ENCODE measurements at places on chromosomes 2 and 18.

DNA sequence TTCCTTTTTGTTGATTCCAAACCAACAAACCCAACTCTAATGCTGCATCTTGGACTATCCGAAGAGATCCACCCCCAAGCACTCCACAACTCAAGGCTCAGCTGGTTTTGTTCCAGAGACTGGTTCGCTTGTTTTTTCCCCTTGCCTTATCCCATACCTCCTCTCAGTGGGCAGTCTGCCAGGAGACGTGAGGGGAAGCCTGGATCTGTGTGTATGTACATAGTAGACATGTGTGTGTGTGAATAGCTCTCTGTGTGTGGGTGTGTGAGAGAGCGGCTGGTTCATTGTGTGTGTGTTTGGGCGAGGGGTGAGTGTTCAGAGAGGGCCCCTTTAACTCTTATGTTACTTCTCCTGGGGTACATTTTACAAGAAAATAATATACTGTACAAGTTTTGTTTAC, 94.4 kb downstream of the NRP2 start:
- no peak for DNase-seq

DNA sequence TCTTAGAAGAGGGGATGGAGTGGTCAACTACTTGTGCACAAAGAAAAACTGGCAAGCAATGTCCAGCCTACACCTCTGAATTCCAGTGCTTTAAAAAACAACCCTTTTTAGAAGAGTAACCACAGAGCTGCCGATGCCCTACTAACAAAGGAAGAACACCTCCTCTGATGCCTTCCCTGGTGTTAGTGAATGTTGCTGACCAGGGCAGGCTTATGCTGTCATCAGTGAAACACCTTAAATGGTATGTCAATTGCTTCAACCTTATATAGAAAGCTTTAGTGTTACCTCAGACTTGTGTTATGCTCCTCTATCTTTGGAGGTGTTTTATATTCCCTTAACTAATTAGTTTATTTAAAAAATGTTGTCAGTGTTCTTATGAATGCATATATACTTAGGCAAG, 79.7 kb upstream of the FZD5 start:
- DNase-seq = no peak

DNA sequence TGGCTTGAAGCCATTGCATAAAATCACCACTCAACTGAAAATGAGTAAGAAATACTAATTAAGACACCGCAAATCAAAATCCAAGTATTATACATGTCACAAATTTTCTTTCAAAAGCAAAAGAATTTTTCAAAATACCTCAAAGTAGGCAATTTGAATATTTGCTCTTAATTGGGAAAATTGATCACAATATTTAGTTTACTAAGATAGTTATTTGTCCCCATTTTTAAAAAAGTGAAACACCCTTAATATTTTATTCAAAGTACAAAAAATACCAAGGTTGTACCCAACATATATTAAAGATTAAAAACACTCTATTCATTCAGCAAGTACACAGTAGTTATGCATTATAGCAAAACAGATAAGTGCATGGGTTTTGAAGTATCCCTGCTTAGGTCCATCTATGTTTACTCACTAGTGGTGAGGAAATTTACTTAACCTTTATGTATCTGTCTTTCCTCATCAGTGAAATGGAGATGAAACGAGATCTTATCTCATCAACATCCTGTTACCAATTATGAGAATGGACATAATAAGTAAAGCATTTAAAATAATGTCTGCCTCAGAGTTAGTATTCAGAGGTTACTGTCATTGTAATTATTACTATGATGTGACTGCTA, 35.1 kb downstream of the VPS54 start:
- no peak for DNase-seq

DNA sequence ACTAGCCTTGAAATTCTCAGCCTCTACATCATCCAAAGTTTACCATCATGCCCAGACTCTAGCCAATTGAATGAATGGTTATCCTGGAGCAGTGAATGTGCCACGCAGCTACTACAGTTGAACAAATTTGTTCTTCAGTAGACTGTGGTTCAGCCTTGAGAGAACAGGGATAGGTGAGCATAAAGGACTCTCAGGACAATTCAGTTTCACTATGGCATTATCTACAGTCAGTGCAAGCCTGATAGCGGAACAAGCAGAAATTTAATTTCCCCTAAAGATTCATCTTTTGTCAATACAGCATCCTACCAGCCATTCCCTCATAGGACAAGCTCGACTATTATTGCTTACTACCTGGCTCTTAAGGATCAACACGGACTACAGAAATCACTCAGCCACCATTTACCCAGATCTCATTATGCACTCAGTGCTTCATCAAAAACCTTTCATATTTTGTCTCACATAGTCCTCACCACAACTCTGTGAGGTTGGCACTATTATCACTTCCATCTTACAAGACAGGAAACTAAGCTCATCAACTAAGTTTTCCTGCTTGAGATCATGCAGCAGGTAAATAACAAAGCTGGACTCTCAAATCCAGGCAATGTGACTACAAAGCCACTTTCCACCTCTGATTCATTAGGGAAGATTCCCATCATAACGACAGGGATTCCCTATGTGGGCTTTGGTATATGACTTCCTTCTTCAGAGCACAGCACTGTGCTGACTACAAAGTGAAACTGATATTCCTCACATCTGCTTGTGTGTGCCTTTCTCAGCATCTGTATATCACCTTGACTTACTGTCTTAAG, 181.5 kb upstream of the ACVR2A start:
- no peak for DNase-seq

DNA sequence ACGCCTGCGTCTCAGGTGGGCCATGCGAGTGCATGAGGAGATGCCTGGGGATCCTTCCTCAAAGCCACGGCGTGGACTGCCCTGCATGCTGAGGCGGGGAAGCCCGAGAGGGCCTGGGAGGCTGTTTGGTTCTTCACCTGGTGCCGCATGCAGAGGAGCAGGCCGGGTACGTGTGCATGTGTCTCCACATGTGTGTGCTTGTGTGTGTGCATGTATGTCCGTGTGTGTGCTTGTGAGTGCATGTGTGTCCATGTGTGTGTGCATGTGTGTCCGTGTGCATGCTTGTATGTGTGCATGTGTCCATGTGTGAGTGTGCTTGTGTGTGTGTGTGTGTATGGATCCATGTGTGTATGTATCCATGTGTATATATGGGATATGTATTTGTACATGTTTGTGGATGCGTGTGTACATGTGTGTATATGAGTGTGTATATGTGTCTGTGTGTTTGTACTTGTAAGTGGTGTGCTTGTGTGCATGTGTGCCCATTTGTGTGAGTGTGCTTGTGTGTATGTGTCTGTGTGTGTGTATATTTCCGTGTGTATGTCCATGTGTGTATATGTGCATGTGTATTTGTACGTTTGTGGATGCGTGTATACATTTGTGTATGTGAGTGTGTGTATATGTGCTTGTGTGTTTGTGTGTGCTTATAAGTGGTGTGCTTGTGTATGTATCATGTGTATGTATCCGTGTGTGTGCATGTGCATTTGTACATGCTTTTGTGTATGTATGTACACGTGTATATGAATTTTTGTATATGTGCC, 79.0 kb downstream of the PTGR3 start:
- DNase-seq = no peak

DNA sequence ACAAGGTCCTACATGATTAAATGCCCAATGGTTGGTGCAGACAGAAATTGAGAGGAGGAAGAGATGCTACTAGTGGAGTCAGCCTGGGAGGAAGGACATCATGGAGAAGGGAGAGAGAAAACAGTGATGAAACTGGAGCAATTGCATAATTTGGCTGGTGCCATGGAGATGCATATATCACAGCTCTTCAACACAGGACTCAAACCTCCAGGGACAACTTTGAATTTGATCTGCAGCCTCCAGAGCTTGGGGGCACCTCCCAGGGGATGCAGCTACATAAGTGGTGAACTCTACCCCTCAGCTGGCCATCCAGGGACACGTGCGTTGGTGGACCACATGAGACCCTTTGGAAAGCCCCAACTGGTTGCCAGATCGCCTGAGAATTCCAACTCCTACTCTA, 80.4 kb downstream of the CTAGE1 start:
- DNase-seq = no peak

- DNase-seq = peak; percentile 27
Observed at GRCh38 chr2:209577376-209578357, 153.8 kb downstream of the MAP2 start.

DNA sequence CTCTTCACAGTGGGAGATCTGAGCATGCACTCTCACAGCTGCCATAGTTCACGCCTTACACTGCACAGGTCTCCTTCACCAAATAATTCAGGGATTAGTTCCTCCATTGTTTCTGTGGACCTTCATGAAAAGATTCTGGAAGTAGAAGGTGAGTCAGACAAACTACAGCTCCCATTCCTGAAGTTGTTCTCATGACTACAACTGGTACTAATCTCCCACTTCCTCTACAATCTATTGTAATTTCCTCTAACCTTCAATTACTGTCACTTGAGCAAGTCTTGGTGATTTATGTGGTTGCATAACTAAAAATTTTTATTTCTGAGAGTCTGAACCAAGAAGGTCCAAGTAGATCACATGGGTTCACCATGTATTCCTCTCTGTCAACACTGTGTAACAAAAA, 128.7 kb downstream of the XIRP2 start:
- no peak for DNase-seq

GRCh38 chr2:60719331-60719730, 36.7 kb upstream of the PAPOLG start:
- no peak for DNase-seq

DNA sequence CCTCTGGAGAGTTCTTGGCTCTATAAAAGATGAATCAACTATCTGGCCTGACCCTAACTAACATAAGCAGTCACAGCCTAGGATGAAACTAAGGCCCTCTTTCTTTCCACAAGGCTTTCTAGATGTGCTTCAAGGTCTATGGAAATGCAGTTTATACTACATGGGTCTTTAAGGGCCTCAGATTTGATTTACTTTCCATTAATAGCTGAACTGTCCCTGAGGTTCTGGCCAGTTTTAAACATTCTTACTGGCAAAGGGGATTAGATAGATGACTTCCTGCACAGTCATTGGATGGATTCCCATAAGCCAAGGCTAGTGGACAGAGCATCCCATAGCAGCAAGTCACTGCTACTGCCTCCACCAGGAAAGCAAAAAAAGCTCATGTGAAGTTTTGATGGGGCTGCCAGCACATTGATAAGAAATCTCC, 38.1 kb upstream of the LCLAT1 start:
- peak; percentile 72 for DNase-seq

DNA sequence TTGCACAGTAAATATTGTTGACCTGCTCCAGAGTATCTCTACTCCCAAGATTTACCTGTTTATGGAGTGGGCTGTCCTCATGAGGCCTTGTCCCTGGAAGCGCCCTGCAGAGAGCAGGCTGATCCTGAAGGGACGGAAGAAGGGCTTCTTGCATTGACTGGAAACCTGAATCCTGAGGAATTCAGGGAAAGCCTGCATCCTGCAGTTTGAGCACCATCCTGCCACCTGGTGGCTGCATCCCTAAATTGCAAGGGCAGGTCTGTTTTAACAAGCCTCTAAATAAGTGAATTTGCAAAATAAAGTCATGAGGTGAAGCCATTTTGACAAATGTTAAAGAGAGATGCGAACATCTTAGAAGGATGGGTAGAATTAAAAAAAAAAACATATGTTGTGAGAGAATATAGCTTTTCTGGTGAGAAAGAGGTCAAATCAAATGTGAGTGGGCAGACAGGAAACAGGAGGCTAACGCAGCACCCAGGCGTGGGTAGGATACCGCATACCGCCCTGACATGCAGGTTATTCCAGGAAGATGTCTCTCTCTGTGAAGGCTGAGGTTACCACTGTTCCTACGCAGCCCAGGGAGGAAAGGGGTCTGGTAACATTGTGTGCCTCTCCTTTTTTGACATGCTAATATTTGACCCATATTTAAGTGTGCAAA, 754.9 kb downstream of the RNF144A start:
- peak; percentile 44 for DNase-seq

- no peak for DNase-seq
Observed at GRCh38 chr2:23453836-23454460, 69.0 kb downstream of the KLHL29 start.

- no peak for DNase-seq
Observed at GRCh38 chr2:27925766-27926472, 35.4 kb downstream of the BABAM2 start.

DNA sequence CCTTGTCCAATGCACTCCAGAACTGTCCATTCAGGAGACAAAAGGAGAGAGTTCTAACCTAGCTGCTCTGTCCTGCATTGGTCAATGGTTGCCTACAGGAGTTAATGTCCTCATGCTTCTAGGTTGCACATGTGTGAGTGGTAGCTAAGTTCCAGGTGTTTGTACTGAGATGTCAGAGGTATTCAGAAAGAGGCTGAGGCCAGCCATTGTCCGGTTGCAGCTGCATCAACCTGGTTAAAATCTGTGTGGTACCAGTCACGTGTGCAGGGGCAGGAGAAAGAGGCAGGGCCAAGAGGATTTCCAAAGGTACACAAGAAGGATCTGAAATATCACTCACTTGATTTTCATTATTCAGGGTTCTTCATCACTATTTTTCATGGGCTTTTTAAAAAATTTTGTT, 70.8 kb downstream of the DTNA start:
- no peak for DNase-seq

DNA sequence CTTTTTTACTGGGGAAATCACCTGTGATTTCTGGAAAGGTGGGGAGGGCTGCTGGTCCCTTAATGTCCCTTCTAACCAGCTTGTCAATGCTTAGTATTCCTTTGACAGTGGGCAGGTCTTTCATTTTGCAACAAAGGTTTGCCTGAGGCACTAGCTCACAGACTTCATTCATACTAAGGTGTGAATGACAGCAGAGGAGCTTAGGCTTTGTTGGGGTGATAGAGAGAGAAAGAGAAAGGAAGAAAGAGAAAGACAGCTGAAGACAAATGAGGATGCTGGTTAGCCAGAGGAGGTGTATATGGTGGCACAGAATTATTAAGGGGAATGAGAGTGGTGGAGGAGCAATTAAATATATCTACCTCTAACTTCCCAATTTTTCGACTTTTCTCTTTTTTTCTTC, 28.9 kb upstream of the GTF2A1L start:
- no peak for DNase-seq

- DNase-seq = no peak
Observed at GRCh38 chr2:19036091-19036490, 322.3 kb downstream of the OSR1 start.

DNA sequence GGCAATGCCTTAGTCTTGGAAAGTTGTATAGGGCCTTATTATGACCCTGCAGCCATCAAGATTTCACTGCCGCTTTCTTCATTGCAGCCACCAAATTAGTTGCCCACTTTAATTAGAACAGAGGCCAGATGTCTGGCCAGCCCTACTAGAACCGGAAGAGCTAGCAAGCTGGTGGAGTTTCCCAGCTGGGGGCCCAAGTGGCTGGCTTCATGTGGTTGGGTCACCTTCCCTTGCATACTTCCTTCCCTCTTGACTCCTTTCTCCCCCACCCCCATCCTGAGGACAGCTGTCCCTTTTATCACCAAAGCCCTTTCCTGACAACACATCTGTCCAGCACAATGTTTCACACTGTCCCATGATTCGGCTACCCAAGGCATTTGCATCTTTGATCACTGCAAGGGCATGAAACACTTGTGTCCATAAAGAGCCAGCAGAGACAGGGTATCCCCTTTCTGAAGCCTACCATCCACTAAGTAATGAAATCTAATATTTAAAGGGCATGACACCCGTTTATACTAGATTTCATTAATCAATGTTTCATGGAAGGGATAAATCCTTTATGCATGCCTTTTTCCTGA, 187.2 kb downstream of the BCL11A start:
- DNase-seq = no peak

Measured in fibroblast of skin of scalp (primary cell).